ENCODE measurements at places on chromosomes 6 and 20. TPM values are rescaled to one million over a fixed set of nuclear protein-coding genes. Genes with fewer than 3 reads are reported as not detected.

DNA sequence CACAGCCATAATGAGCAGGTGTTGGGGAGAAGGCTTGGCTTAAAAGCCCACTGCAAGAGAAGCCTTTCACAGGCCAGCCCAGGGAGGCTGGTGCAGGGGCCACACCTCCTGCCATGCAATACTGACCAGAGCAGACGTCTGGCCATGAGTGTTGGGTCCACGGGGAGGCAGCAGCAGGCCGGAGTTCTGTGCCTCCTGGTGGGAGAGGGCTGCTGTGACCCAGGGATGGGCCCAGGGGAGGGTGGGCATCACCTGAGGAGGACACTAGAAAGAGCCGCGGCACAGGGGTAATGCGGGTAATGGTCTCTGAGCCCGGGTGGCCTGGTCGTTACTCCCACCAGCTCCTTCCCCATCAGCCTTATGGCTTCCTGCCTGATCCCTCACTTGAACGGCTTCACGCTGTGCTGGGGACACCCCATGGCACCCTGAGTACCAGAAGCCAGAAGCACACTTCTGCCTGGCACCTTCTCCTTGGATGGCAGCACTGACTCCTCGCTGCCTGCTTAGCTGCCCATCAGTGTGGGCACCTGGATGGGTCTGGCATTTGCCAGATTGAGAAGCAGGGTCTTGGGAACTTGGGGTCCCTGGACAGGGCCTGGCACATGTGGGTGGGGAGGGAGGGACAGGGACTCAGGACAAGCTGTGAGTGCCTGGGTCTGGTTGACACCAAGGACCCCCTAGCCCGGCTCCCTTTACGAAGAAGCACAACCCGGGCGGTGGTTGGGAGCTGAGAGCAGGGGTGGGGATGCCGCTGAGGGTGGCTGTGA lies 108.8 kb downstream of the ASXL1 start:
- H3K27me3 ChIP-seq = no peaks in the 10 kb centered on the region
- H3K36me3 ChIP-seq = no peaks in the 10 kb centered on the region
- peak; percentile 46 for DNase-seq
- no peak overlapping the region for H3K4me3 ChIP-seq
- peak overlapping the region; percentile 78 for H3K27ac ChIP-seq

DNA sequence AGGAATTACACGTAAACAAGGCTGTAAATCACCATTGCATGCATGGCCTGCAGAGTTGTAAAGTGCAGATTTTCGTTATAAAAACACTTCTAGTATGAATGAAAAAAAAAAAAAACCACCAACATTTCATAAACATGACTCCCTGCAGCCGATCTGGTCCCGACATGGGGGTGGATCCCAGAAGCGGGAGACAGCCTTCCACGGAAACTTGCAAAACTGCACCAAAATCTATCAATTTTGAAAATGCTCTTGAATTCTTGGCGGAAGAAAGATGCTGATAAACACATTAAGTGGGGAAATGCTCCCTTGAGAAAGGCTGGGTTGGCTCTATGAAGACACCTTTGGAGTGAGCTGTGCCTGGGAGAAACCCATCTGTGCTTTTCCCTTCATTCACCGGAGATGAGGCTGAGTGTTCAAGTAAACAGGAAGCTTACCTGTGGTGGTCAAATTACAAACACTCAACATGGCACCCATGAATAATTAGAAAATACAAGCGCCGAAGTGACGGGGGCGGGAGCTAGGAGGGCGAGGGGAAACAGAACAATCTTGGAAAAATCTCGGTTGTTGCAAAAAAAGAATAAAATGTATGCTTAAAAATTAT lies 845 bp upstream of the ANKRD60 start:
- no peak overlapping the region for H3K4me3 ChIP-seq
- no peaks in the 10 kb centered on the region for H3K4me1 ChIP-seq
- no peaks in the 10 kb centered on the region for H3K36me3 ChIP-seq
- H3K27me3 ChIP-seq = peaks cover 14% of the 10 kb centered on the region
- no peak overlapping the region for H3K27ac ChIP-seq

- no peak overlapping the region for H3K27ac ChIP-seq
- H3K4me3 ChIP-seq = no peak overlapping the region
- H3K27me3 ChIP-seq = peaks cover 7% of the 10 kb centered on the region
- no peak for DNase-seq
- H3K36me3 ChIP-seq = no peaks in the 10 kb centered on the region
- peaks cover 8% of the 10 kb centered on the region for H3K4me1 ChIP-seq
Measured at GRCh38 chr6:50819466-50819903, 814 bp downstream of the TFAP2B start.

GRCh38 chr20:2299301-2299700 lies 3.5 kb downstream of the TGM3 start:
- H3K27ac ChIP-seq = peak overlapping the region; percentile 85
- peaks cover 61% of the 10 kb centered on the region for H3K4me1 ChIP-seq
- no peaks in the 10 kb centered on the region for H3K27me3 ChIP-seq
- H3K36me3 ChIP-seq = no peaks in the 10 kb centered on the region

DNA sequence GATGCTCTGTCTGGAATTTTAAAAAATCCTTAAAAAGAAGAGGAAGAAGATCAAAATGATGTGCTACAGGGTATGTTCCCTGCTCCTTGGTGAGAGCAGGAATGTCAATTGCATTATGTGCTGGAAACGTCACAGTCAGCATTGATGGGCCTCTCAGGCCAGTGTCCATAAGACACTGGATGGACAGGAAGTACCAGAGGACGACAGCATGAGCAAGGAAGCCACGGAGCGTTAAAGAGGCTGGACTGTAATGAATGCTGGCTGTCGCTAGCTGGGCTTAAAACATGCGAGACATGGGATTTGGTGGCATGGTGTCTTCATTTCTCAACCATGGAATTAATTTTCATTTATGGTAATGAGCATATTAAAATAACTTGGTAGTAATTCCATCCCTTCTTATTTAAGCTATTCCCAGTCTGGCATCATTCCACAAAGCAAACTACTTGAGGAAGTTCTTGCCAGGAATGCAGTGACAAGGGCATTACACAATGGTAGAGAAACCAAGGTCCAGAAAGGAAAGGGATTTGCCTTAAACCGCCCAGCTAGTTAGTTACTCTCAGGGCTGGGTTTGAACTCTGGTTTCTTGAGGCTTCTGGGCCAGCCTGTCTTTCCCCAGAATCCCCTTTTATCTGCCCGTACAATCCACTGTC lies 166.6 kb upstream of the SOX4 start:
- no peaks in the 10 kb centered on the region for H3K27me3 ChIP-seq
- H3K4me3 ChIP-seq = no peak overlapping the region
- no peak for DNase-seq

GRCh38 chr20:10595985-10596384 lies 77.8 kb downstream of the JAG1 start:
- no peak for DNase-seq
- H3K36me3 ChIP-seq = no peaks in the 10 kb centered on the region
- no peaks in the 10 kb centered on the region for H3K4me1 ChIP-seq
- H3K4me3 ChIP-seq = no peak overlapping the region
- no peaks in the 10 kb centered on the region for H3K27me3 ChIP-seq
- no peak overlapping the region for H3K27ac ChIP-seq

GRCh38 chr6:151297886-151298285 lies 58.1 kb downstream of the AKAP12 start:
- DNase-seq = no peak
- no peak overlapping the region for H3K27ac ChIP-seq
- no peaks in the 10 kb centered on the region for H3K27me3 ChIP-seq
- H3K4me1 ChIP-seq = no peaks in the 10 kb centered on the region
- H3K4me3 ChIP-seq = no peak overlapping the region

GRCh38 chr6:121157906-121158305 lies 176.4 kb downstream of the TBC1D32 start:
- H3K27ac ChIP-seq = no peak overlapping the region
- H3K36me3 ChIP-seq = no peaks in the 10 kb centered on the region
- H3K27me3 ChIP-seq = no peaks in the 10 kb centered on the region
- no peak overlapping the region for H3K4me3 ChIP-seq

DNA sequence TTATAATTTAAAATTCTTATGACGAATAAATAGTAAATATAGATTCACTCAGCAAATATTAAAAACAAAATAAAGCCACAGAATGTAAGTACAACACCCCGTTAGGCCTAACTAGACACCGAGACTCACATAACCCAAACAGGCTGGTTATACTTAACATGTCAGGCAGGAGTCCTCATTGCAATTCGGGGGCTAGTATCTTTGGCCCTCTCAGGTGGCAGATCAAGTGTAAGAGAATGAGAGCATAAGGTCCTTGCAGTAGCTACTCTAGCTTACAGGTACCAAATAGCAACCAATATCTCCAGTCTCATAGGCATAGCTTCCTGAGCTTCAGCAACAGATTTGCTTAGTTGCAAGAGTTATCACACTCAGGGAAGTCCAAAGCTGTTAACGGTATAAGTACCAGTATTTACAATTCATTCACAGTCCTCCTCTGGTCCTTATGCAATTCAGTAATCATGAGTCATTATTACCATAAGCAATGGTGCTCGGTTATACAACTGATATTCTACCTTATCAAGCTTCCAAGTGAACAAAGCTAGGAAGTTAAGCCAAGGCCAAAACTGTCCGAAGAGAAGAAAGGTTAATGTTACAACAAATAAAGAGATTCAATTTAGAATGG lies 20.1 kb downstream of the REV3L start:
- no peaks in the 10 kb centered on the region for H3K27me3 ChIP-seq
- H3K27ac ChIP-seq = peak overlapping the region; percentile 28
- DNase-seq = no peak
- no peak overlapping the region for H3K4me3 ChIP-seq
- no peaks in the 10 kb centered on the region for H3K4me1 ChIP-seq
- no peaks in the 10 kb centered on the region for H3K36me3 ChIP-seq

The CD93 gene
- 8.9 TPM for total RNA-seq

The KHDC1L gene
- total RNA-seq = not detected

The EEF1A2 gene
- 0.22 TPM for total RNA-seq

The TSBP1 gene
- not detected for total RNA-seq

The PI3 gene
- total RNA-seq = not detected
